ENCODE measurements at places on chromosomes 3 and 15. TPM values are rescaled to one million over a fixed set of nuclear protein-coding genes. Genes with fewer than 3 reads are reported as not detected.
A peak's percentile ranks its signal among the peaks of the same experiment; 100 is the strongest.

DNA sequence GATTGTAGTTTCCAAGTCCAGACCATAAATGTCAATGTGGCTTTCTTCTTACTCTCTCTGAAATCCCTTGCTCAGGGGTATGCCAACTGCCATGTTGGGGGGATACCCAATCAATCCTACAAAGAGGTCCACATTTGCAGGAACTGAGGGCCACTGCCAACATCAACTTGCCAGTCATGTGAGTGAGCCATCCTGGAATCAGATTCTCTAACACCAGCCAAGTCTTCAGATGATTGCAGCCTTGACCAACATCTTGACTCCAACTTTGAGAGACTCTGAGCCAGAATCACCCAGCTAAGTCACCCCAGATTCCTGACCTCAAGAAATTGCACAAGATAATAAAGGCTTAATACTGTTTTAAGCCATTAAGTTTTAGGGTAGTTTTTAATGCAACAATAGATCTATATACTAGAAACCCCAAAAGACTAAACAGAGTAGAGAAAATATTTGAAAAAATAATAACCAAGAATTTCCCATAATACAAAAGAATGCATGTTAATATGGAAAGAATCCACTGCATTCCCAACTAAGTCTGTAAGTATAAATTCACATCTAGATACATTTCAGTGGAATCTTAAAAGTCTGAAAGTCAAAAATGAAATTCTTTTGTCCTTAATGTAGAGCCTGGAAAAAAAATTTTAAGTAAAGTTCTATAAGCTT lies 22.4 kb downstream of the ISG20 start:
- H3K4me3 ChIP-seq, result no peak overlapping the region
- H3K27me3 ChIP-seq, result no peaks in the 10 kb centered on the region
- H3K36me3 ChIP-seq, result peaks cover 6% of the 10 kb centered on the region
- H3K27ac ChIP-seq, result no peak overlapping the region
- no peak for DNase-seq
- H3K4me1 ChIP-seq, result no peaks in the 10 kb centered on the region

- no peak overlapping the region for H3K27ac ChIP-seq
- no peaks in the 10 kb centered on the region for H3K27me3 ChIP-seq
- H3K4me3 ChIP-seq, result no peak overlapping the region
- no peak for DNase-seq
Measured at GRCh38 chr15:72339777-72340177, 19.8 kb upstream of the CELF6 start.

DNA sequence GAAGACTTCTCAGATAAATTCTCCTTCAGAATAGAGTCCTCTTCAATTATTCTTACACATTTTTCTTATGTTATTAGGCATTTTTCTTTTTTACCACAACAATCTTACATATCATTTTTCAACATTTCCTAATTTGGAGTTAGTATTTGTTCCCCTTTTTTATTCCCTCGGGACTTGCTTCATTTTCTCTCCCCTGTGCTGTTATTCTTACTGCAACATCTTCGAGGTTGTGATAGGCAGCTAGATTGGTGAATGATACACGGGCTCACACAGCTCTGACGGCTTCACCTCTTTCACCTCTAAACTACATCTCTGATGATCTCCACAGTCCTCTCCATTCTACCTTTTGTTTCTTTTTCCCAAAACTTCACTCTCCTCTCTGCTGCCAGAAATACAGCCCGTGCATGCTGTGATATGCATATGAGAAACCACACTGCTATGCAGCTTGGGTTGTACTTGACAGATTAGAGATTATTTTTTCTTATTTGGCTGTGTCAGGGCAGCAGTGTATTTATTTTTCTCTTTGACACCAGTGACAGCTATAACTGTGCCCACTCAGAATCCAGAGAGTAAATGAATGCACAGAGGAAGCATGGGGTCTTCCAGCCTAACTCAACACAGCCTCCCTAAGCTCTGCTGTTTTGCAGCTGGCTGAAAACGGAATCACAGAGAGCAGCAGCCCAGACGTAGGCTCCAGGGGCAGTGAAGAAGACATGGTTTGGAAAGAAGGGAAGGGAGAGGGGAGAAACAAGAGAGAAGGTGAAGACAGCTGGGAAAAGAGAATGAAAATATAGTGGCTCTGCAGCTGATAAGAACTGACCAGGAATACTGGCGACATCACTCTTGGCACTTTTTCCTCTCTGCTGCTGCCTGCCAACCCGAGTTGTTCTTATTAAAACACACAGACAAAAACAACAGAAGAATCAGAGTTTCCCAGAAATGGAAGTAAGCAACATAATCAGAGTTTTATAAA lies 61.8 kb downstream of the SLC9A9 start:
- no peaks in the 10 kb centered on the region for H3K27me3 ChIP-seq
- DNase-seq, result no peak
- no peaks in the 10 kb centered on the region for H3K4me1 ChIP-seq
- H3K27ac ChIP-seq, result no peak overlapping the region
- H3K4me3 ChIP-seq, result no peak overlapping the region
- H3K36me3 ChIP-seq, result peaks cover 13% of the 10 kb centered on the region

ALDH1A2 gene
- total RNA-seq, result 0.63 TPM

DNA sequence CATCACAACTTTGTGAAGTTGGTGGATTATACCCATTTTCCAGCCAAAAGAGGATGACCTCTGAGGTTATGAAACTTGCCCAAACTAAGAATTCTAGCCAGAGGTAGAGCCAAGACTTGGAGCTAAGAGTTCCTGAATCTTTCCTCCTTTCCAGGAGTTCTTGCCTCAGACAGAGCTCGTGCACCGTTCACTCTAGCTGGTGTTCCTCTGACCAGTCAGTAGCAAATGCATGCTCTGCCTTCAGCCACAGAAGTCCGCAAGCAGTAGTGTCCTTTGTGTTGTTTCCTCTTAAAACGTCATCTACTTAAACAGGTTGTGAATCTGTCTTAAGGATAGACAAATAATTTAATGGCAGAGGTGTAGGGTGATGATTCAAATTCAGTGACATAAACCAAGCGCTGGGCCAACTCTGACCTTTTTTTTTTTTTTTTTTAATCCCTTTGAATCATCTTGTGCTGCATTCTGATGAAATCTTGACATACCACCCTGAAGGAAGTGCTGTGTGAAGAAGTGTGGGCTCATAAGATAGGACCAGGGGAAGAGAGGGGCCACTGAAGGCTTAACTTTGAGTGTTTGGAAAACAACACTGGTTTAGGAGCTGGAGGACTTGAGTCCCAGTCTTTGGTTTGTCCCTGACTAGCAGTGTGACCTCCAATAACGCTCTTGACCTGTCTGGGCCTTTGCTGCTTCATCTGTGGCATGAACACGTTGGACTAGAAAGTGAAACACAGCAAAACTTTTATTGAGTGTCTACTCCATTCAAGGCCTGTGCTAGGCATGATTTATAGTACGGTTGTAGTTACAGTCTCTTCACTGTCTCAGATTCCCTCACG lies 53.4 kb downstream of the ITPR1 start:
- no peak overlapping the region for H3K27ac ChIP-seq
- DNase-seq, result no peak
- no peaks in the 10 kb centered on the region for H3K36me3 ChIP-seq
- H3K4me3 ChIP-seq, result no peak overlapping the region
- no peaks in the 10 kb centered on the region for H3K4me1 ChIP-seq
- no peaks in the 10 kb centered on the region for H3K27me3 ChIP-seq

GRCh38 chr3:5445676-5446201 lies 258.2 kb downstream of the EDEM1 start:
- no peak for DNase-seq
- H3K4me3 ChIP-seq, result no peak overlapping the region
- no peak overlapping the region for H3K27ac ChIP-seq
- no peaks in the 10 kb centered on the region for H3K4me1 ChIP-seq
- no peaks in the 10 kb centered on the region for H3K27me3 ChIP-seq

DNA sequence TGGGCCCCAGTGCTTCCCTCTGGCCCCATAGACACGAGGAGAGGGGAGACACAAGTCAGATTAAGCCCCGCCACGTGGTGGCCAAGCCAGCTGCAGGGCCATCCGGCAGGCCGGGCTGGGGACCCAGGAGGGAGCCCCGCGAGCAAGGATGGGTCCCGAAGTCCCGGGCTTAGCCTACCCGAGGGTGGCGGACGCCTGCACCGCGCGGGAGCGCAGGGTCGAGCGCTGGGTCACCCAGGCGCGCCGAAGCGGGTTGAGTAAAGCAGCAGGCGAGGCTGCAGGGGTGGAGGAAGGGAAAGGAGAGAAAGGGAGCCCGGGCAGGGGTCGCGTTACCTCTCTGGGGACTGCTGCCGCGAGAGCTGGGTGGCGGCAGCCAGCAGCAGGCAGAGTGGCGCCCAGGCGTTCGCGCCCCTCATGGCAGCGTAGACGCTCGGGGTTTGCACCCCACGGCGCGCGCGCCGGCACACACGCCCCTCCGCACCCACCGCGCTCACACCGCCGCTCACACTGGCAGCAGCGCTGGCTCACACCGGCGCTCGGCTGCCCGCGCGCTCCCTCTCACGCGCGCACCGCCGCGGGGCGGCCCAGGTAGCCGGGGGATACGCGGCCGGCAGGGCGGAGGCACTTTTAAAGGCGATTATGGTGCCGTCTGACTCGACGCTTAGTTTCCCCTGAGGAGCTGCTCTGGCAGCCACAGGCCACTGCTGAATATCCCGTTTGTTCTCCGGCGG lies at the start of gene PCOLCE2:
Gene PCOLCE2, minus strand, starts transcription at position 603 of the 731 bp plus-strand sequence. Its CDS starts 187 bp downstream, at position 416.
- H3K36me3 ChIP-seq, result no peaks in the 10 kb centered on the region
- H3K27ac ChIP-seq, result no peak within 1 kb of the TSS
- H3K4me3 ChIP-seq, result peak within 1 kb of the TSS; percentile 24
- H3K4me1 ChIP-seq, result peaks cover 10% of the 10 kb centered on the region

GRCh38 chr3:149462581-149463011 lies 11.9 kb upstream of the TM4SF4 start:
- H3K27me3 ChIP-seq, result peaks cover 2% of the 10 kb centered on the region
- DNase-seq, result no peak
- no peak overlapping the region for H3K27ac ChIP-seq
- H3K4me3 ChIP-seq, result no peak overlapping the region

C2CD4A gene
- 0.23 TPM for total RNA-seq

GRCh38 chr3:51934991-51935885 lies 6.5 kb downstream of the RRP9 start:
- no peak for DNase-seq
- H3K36me3 ChIP-seq, result peaks cover 18% of the 10 kb centered on the region
- H3K4me3 ChIP-seq, result no peak overlapping the region
- H3K27ac ChIP-seq, result no peak overlapping the region
- no peaks in the 10 kb centered on the region for H3K27me3 ChIP-seq

DNA sequence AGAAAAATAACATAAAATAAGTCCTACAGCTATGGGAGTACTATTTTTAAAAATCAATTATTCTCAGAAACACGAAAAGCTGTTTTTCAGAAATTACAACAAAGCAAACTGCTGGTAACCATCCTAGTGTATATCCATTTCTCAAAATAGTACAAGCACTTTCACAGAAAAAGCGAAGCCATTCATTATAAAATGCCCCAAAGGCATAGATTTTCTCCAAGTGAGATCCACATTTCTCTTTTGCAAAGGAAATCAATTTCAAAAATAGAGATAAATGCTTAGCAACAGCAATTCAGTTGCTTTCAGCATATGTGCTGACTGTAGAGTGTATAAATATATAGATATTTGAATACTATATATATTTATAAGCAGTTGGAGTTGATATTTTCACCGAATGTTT lies 1266.3 kb downstream of the SI start:
- no peaks in the 10 kb centered on the region for H3K36me3 ChIP-seq
- H3K4me3 ChIP-seq, result no peak overlapping the region
- no peak overlapping the region for H3K27ac ChIP-seq
- H3K27me3 ChIP-seq, result no peaks in the 10 kb centered on the region

- peak overlapping the region; percentile 84 for H3K4me3 ChIP-seq
- H3K27ac ChIP-seq, result peak overlapping the region; percentile 76
- peaks cover 40% of the 10 kb centered on the region for H3K36me3 ChIP-seq
- peaks cover 8% of the 10 kb centered on the region for H3K27me3 ChIP-seq
- peaks cover 44% of the 10 kb centered on the region for H3K4me1 ChIP-seq
Measured at GRCh38 chr15:89576417-89576773, 1.1 kb downstream of the TICRR start.

EFCAB12 gene
- total RNA-seq, result 0.65 TPM

DNA sequence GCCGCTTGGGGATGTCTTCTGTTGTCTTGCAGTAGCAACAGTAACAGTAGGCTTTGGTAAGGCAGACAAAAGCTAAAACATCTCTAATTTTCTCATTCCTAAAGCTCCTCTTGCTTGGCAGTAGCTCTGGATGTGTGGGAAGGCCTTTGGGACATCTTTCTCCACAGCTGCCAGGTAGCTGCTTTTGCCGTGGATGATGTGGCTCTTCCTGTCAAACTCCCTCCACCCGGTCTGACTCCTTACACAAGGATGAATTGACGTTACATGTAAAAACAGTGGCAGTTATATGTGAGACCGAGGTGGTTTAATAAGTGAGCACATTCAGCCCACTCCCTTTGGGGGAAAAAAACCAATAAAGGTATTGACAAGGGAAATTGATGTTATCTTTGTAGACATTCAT lies 309.1 kb downstream of the TUSC7 start:
- H3K27ac ChIP-seq, result no peak overlapping the region
- no peaks in the 10 kb centered on the region for H3K27me3 ChIP-seq
- no peaks in the 10 kb centered on the region for H3K36me3 ChIP-seq
- DNase-seq, result no peak
- H3K4me1 ChIP-seq, result no peaks in the 10 kb centered on the region
- H3K4me3 ChIP-seq, result no peak overlapping the region

DNA sequence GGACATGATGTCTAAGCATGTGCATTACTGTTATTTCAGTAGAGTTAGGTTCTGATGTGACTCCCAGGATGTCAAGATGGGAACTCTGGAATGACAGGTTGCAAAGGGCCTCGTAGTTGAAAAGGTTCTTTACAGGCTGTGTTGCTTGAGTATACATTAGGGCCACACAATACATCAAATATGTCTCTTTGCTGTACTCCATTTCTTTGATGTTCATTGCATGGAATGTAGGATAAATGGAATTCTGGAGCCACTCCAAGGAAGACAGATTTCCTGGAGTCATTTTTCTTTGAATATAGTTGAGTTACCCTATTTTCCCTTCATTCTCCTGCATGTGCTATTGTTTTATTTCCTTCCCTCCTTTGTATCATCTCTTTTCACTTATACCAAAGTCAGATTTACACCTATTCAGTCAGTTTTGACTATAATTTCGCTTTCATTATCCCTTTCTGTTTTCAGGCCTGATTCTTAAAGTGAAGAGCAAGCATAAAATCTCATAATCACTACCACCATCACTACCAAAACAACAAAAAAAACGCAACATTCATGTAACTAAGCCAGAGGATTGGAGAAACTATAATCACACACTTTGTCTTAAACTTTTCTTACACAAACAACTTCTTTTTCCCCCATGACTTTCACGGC lies 61.2 kb upstream of the PTX3 start:
- H3K4me1 ChIP-seq, result no peaks in the 10 kb centered on the region
- H3K27me3 ChIP-seq, result no peaks in the 10 kb centered on the region
- H3K27ac ChIP-seq, result no peak overlapping the region
- DNase-seq, result no peak
- H3K4me3 ChIP-seq, result no peak overlapping the region

TMEM207 gene
- not detected for total RNA-seq

GRCh38 chr3:24475925-24476324 lies 18.7 kb downstream of the THRB start:
- H3K36me3 ChIP-seq, result no peaks in the 10 kb centered on the region
- H3K4me1 ChIP-seq, result no peaks in the 10 kb centered on the region
- H3K27ac ChIP-seq, result no peak overlapping the region
- no peak overlapping the region for H3K4me3 ChIP-seq
- no peak for DNase-seq

DNA sequence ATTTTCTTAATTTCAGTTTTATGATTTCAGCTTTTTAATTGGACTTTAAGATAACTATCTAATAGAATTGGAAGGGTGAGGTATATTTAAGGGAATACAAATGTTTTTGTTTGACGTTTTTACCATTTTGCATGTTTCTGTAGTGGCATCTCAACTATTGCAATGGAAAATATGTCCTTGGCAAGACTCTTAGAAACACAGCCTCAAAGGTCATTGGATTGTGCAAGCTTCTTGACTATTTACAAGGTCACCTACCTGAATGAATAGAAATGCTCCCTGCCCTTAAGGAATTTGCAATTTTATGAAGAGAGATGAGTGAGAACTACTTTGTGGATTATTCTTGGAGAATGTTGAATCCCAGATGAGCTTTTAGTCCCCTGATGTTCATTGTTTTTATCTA lies 43.1 kb downstream of the ITPR1 start:
- H3K4me1 ChIP-seq, result no peaks in the 10 kb centered on the region
- H3K36me3 ChIP-seq, result peaks cover 12% of the 10 kb centered on the region

All from activated CD4-positive, alpha-beta memory T cell treated with anti-CD3 and anti-CD28 coated beads, Interleukin-2, amount 10 ng/mL, durations not matched to agents 7 days and 5 days (primary cell).